ENCODE measurements at places on chromosomes 5 and 9. TPM values are rescaled to one million over a fixed set of nuclear protein-coding genes. Genes with fewer than 3 reads are reported as not detected.

TNFSF8 gene
- total RNA-seq, result 0.91 TPM

SVEP1 gene
- total RNA-seq, result 2.1 TPM

PCDHA10 gene
- total RNA-seq, result 0.07 TPM

PCDHGB1 gene
- total RNA-seq, result 1.7 TPM

GGTA1 gene
- 0.94 TPM for total RNA-seq

CHD1 gene
- total RNA-seq, result 47.3 TPM

PCDHGA6 gene
- total RNA-seq, result 0.82 TPM

GFM2 gene
- total RNA-seq, result 31.4 TPM

FGFR4 gene
- 118 TPM for total RNA-seq

GRCh38 chr5:102223542-102224477, 72.3 kb downstream of the SLCO4C1 start:
- no peak overlapping the region for H3K27ac ChIP-seq
- H3K36me3 ChIP-seq, result no peaks in the 10 kb centered on the region
- no peaks in the 10 kb centered on the region for H3K4me1 ChIP-seq

DNA sequence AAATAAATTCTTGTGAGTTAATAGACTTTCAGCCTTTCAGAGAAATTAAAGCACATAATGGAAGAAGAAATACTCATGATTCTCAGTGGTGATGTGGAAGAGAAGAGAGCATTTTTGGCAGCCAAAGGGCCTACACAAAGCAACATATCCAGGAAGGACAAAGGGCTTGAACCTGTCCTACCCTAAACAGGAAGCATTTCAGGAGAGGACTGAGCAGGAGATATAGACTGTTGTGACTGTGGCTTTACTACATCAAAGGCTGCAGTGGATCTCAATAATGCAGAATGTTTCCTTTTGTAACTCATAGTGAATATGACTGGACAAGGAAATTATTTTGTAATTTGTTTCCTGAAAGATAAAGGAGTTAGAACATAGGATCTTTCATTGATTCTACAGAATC, 1.3 kb upstream of the PARP8 start:
- H3K27me3 ChIP-seq, result no peaks in the 10 kb centered on the region
- no peaks in the 10 kb centered on the region for H3K4me1 ChIP-seq
- peak overlapping the region; percentile 88 for H3K27ac ChIP-seq
- DNase-seq, result no peak

DNA sequence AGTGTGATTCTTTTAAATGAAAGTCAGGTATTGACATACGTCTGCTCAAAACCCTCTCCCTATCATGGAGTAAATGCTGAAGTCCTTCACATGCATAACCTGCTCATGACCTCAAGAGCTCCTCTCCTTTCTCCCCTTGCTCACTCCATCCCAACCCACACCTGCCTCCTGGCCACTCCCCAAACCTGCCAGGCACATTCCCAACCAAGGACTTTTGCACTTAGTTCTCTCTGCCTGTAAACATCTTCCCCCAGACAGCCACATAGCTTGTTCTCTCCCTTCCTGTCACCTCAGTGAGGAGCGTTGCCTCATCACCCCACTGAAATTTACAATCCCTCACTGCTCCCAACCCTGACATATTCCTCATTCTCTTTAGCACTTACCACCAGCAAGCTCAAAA, 8.7 kb downstream of the SETD9 start:
- no peak overlapping the region for H3K27ac ChIP-seq
- H3K36me3 ChIP-seq, result no peaks in the 10 kb centered on the region
- no peaks in the 10 kb centered on the region for H3K27me3 ChIP-seq
- H3K4me3 ChIP-seq, result no peak overlapping the region

GRCh38 chr5:119332978-119333401, 22.8 kb upstream of the TNFAIP8 start:
- no peak overlapping the region for H3K27ac ChIP-seq
- H3K4me1 ChIP-seq, result no peaks in the 10 kb centered on the region
- no peak for DNase-seq
- no peak overlapping the region for H3K4me3 ChIP-seq

- H3K4me3 ChIP-seq, result no peak overlapping the region
- no peak for DNase-seq
- no peaks in the 10 kb centered on the region for H3K4me1 ChIP-seq
- no peak overlapping the region for H3K27ac ChIP-seq
- H3K27me3 ChIP-seq, result no peaks in the 10 kb centered on the region
Measured at GRCh38 chr9:79371301-79371700, 200.5 kb upstream of the TLE4 start.

DNA sequence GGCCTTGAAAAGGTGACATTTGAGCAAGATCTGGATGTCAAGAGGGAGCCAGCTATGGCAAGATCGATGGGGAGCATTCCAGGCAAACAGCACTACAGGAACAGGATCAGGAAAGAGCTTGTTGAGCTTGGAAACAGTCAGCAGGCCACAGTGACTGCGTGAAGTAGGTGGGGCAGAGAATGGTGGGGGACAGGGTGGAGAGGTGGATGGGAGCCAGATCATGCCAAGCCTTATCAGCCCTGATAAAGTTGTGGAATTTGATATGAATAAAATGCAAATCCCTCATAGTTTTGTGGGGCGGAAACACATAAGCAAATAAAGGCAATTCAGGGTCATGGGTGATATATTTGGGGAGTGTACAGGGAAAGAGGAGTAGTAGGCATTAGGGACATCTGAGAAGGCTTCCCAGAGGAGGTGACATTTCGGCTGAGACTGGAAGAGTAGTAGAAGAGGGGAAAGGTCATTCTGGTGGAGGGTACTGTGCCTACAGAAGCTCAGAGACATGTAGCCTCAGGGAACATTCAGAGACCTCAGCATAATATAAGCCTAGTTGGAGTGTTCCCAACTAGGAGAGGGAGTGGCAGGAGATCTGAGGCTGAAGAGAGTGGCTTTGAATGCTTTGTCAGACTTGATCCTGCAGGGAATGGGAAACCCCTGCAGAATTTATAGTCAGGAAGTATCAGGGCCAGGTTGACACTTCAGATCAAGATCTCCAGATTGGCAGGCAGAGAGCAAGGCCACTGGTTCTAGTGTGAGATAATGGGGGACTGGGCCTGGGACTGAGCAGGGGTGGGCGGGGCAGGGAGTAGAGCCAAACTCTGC, 9.7 kb upstream of the CYSTM1 start:
- H3K27me3 ChIP-seq, result no peaks in the 10 kb centered on the region
- no peaks in the 10 kb centered on the region for H3K4me1 ChIP-seq
- H3K36me3 ChIP-seq, result no peaks in the 10 kb centered on the region
- H3K4me3 ChIP-seq, result no peak overlapping the region
- H3K27ac ChIP-seq, result peak overlapping the region; percentile 58
- peak; percentile 82 for DNase-seq

DNA sequence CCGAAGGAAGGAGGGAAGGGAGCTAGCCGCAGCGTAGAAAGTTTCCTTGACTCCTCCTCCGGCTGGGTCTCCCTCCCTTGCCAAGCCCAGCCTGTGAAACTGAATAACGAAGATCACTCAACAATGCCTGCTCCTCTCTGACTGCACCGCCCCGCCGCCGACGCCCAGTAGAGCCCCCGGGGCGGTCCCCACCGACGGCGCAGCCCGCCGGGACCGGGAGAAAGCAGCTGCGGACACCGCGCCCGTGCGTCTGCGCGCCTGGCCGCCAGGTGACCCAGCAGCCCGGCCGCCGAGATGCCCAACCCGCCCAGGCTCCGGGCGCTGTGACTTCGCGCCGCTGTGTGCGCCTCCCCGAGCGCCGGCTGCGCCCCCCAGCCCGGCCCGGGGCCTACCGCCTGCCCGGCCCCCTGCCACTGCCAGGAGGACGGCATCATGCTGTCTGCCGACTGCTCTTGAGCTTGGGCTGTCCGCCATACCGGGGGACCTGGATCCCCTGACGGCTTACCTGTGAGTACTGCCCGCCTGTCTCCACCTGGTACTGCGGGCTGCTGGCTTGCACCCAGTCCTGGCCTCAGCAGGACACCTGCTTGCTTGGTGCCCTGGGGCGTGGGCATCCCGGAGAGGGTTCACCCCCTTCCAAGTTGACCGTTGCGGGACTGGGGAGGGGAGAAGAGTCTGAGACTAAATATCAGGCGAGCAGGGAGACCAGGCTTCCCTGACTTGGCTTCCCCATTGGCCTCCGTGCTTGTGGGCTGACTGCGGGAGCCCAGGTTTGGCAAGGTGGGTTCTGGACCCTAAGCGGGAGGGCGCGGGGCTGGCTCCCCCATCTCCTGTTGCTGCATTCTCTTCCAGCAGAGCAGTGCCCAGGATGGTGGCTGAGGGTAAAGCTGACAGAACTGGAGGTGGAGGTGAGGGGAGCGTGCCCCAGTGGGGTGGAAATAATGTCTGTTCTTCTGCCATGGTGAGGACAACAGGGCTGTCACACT, 26.2 kb upstream of the SPTLC1 start:
- no peaks in the 10 kb centered on the region for H3K36me3 ChIP-seq
- no peak for DNase-seq
- H3K27ac ChIP-seq, result no peak overlapping the region
- peaks cover 12% of the 10 kb centered on the region for H3K27me3 ChIP-seq

GRCh38 chr5:172792701-172793570, 21.9 kb upstream of the DUSP1 start:
- H3K4me3 ChIP-seq, result no peak overlapping the region
- no peaks in the 10 kb centered on the region for H3K36me3 ChIP-seq
- no peak for DNase-seq
- no peak overlapping the region for H3K27ac ChIP-seq
- no peaks in the 10 kb centered on the region for H3K27me3 ChIP-seq
- peaks cover 5% of the 10 kb centered on the region for H3K4me1 ChIP-seq

GRCh38 chr9:132990781-132991180, 12.3 kb downstream of the GFI1B start:
- peaks cover 3% of the 10 kb centered on the region for H3K27me3 ChIP-seq
- H3K36me3 ChIP-seq, result no peaks in the 10 kb centered on the region
- no peak overlapping the region for H3K4me3 ChIP-seq
- no peak for DNase-seq

DNA sequence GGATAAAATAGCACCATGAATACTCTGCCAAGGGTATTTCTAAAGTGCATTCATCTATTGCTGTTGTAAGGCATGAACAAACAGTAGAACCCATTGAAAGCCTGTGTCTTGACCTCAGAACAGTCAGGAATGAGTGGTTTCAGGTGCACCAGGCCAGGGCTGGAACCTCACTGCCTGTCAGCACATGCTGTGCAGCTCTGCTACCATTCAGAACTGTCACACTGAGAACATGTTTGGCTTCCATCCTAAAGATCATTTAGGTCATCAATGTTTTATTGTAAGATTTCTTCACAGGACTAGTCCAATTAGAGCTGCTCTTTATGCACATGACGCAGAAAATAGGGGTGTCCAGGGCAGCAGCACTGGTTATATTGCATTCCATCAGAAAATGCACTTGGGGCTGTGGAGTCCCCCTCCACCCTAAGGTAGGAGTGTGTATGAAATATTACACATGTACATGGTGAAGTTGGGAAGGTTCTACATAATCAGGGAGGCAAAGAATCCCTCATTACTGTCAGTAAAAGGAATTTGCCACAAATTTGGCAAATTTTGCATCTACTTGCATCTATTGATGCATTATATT, 408.0 kb downstream of the CTNND2 start:
- no peaks in the 10 kb centered on the region for H3K4me1 ChIP-seq
- no peak overlapping the region for H3K27ac ChIP-seq
- H3K4me3 ChIP-seq, result no peak overlapping the region
- no peaks in the 10 kb centered on the region for H3K27me3 ChIP-seq
- H3K36me3 ChIP-seq, result no peaks in the 10 kb centered on the region
- no peak for DNase-seq

DNA sequence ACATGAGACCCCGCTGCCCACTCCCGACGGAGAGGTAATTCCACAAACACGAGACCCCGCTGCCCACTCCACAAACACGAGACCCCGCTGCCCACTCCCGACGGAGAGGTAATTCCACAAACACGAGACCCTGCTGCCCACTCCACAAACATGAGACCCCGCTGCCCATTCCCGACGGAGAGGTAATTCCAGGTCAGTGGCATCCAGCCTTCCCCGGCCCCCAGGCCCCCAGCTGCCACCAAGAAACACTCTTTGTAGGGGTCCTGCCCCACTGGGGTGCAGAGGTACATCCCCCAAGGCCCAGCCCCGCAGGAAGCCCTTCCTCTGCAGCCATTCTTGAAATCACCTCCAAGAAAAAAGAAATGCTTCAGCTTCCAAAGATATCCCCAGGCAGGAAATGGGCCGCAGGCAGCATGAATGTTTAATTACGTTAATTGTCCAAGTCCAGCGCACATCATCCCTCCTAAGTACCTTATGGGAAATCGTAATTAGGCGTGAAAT, 115.9 kb downstream of the ADAMTS2 start:
- no peaks in the 10 kb centered on the region for H3K36me3 ChIP-seq
- no peak for DNase-seq
- no peak overlapping the region for H3K4me3 ChIP-seq
- no peaks in the 10 kb centered on the region for H3K4me1 ChIP-seq

DNA sequence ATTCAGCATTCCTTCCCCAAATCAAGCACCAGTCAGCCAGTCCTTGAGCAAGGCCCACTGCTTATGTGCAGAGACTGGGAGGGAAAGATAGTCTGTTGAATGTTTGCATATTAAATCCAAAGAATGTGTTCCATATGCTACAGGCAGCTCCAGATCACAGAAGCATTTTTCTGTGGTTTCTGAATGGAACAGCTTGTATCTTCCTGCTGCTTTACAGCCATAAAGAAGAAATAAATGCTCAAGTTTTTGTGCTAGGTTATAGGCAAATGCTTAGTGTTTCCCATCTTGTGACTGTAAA, 310.3 kb downstream of the TRIM36 start:
- no peaks in the 10 kb centered on the region for H3K36me3 ChIP-seq
- DNase-seq, result no peak
- no peaks in the 10 kb centered on the region for H3K4me1 ChIP-seq
- H3K27ac ChIP-seq, result no peak overlapping the region

- no peak overlapping the region for H3K27ac ChIP-seq
- H3K4me1 ChIP-seq, result no peaks in the 10 kb centered on the region
- DNase-seq, result no peak
- no peaks in the 10 kb centered on the region for H3K36me3 ChIP-seq
- no peaks in the 10 kb centered on the region for H3K27me3 ChIP-seq
Measured at GRCh38 chr5:112554101-112554977, 135.3 kb upstream of the EPB41L4A start.

- no peaks in the 10 kb centered on the region for H3K4me1 ChIP-seq
- no peak for DNase-seq
- peaks cover 27% of the 10 kb centered on the region for H3K36me3 ChIP-seq
- H3K27ac ChIP-seq, result no peak overlapping the region
- no peak overlapping the region for H3K4me3 ChIP-seq
Measured at GRCh38 chr5:138570871-138571270, 4.3 kb downstream of the HSPA9 start.

GRCh38 chr9:34501889-34502425, 20.8 kb downstream of the ENHO start:
- no peaks in the 10 kb centered on the region for H3K4me1 ChIP-seq
- H3K27me3 ChIP-seq, result no peaks in the 10 kb centered on the region
- DNase-seq, result no peak
- H3K27ac ChIP-seq, result no peak overlapping the region
- no peaks in the 10 kb centered on the region for H3K36me3 ChIP-seq
- H3K4me3 ChIP-seq, result no peak overlapping the region

DNA sequence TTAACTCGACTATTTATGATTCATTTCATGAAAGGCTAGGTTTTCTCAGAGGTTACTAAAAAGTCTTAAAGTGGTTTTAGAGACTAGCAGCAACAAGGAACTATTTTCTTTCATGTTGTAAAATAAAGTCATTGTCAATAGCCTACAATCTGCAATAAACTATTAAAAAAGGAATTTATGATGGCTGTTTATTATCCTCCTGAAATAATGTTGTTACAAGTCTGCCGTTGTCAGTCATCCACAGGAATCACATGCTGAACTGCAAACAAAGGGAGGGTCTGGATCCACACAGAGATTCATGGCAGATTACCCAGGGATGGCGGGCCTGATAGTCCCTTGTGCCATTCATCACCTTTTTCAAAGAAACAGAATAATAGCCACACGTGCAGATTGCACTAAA, 49.2 kb downstream of the TMEM174 start:
- no peak overlapping the region for H3K4me3 ChIP-seq
- DNase-seq, result no peak
- H3K27me3 ChIP-seq, result peaks cover 71% of the 10 kb centered on the region
- H3K4me1 ChIP-seq, result no peaks in the 10 kb centered on the region

All from colonic mucosa (tissue), 4 donors.